ENCODE measurements at places on chromosomes 4 and X. TPM values are rescaled to one million over a fixed set of nuclear protein-coding genes. Genes with fewer than 3 reads are reported as not detected.

BEND2 gene
- polyA plus RNA-seq = not detected

FMR1NB gene
- polyA plus RNA-seq = not detected

FAM193A gene
- 3.6 TPM for polyA plus RNA-seq

CENPI gene
- polyA plus RNA-seq = 10.5 TPM

ADH1C gene
- polyA plus RNA-seq = not detected

USP17L17 gene
- polyA plus RNA-seq = not detected

KIAA1210 gene
- polyA plus RNA-seq = not detected

ARMCX1 gene
- polyA plus RNA-seq = 14.9 TPM

Measured in keratinocyte (primary cell).